Activated CD4-positive, alpha-beta T cell treated with anti-CD3 and anti-CD28 coated beads for 24 hours (primary cell): ENCODE measurements at places on chromosomes 16 and 17.
A peak's percentile ranks its signal among the peaks of the same experiment; 100 is the strongest.

DNA sequence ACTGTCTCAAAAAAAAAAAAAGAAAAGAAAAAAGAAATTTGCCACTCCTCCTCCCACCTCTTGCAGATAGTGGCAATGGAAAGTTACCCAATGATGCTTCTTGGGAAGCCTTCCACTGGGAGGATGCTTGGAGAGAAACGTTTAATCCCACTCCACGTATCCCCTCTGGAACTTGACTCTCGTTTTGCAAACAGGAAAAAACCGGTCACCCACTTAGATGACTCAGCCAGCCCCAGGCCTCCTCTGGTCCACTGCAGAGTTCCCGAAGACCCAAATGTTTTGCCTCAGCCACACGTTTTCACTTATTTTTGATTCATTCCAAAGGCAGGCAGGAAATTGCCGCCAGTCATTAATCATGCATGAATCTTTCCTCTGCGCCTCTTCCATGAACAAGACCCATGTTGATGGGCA, 9.3 kb upstream of the TNFRSF17 start:
- DNase-seq: no peak

- DNase-seq: no peak
These were observed 10.4 kb downstream of the CPPED1 start for GRCh38 chr16:12793120-12793864.

- peak; percentile 45 for DNase-seq
These were observed 493 bp downstream of the PLSCR3 start for GRCh38 chr17:7393613-7394451.

DNA sequence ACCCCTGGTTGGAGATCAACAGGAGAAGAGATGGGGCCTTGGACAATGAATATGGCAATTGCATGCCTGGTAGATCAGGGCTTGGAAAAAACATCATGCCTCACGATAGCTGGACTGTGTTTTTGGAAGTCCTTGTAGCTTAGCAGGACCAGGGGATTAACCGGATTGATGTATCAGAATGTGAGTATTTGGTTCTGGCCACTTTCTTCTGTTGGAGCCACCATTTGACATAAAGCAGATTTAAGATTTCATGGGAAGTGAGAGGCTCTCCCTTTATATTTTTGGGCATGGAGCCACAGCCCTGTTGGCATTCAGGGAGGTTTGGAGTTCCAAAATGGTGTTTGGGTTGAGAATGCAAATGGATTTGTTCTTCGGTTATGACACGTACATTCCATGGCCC, 424.7 kb upstream of the MAF start:
- DNase-seq: no peak

DNA sequence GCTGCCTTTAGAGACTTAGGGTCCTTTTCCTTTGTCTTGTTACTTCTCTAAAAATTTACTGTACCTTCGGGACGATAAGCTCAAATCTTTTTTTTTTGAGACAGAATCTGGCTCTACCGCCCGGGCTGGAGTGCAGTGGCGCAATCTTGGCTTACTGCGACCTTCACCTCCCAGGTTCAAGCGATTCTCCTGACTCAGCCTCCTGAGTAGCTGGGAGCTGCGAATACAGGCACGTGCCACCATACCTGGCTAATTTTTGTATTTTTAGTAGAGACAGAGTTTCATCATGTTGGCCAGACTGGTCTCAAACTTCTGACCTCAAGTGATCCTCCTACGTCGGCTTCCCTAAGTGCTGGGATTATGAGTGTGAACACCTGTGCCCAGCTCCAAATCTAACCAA, 7.4 kb downstream of the RAD51C start:
- DNase-seq: no peak
